ENCODE measurements at places on chromosomes 5 and 9.
A peak's percentile ranks its signal among the peaks of the same experiment; 100 is the strongest.

GRCh38 chr9:126696401-126697145, 82.8 kb downstream of the LMX1B start:
- no peak for DNase-seq

DNA sequence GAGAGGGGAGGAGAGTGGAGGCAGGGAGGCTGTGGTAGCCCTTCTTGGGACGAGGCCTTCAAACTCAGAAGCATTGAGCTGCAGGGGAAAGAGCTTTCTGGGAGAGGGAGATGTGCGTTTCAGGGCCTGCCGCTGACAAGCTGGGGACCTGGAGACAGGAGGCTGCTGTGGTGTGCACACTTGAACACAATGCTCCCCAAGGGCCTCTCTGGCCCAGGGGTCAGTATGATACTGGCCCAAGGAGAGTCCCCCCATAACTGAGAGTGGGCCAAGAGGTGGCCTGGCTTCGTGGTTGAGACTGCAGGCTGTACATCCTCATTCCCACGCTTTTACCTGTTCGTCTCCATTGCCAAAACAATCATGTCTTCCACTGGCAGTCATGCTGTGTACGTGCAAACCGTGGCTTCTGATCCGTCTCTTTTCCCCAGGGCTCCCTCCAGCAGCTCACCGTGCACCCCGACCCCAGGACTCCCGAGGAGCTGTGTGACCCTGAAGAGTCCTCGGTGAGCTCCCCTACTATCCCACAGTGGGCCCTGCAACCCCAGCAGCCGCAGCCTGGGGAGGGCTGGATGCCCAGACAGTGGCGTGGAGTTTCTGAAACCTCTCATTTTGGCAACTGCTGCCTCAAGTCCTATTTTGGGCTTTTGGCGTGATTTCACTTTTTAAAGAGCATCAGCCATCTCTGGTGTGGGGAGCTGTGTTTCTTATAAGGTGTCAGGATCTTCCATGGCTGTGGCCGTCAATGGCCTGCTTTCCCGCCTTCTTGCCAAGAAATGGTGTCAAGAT, 43.4 kb downstream of the COL15A1 start:
- DNase-seq: no peak

DNA sequence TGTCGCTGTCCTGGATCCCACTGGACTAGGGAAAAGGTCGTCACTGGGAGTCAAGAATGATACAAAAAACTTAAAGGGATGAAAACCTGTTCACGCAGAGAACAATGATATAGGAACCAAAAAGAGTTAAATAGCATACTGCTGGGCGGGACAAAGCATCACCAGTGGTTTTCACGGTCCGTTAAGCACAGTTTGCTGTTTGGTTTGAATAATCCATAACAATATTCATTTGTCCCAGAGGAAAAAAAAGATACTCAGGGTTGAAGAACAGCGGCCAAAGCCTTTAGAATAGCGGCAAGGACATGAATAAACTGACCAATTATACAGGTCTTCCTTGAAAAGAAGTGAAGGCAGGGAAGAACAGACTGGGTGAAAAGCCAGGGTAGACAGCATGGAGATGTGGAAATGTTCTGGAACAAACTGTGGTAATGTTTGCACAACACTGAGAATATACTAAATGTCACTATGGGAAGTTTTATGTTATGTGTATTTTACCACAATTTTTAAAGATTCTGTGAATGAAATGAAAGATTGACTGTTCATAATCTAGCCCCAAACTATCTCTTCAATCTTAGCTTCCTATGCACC, 60.8 kb downstream of the MTMR12 start:
- no peak for DNase-seq

DNA sequence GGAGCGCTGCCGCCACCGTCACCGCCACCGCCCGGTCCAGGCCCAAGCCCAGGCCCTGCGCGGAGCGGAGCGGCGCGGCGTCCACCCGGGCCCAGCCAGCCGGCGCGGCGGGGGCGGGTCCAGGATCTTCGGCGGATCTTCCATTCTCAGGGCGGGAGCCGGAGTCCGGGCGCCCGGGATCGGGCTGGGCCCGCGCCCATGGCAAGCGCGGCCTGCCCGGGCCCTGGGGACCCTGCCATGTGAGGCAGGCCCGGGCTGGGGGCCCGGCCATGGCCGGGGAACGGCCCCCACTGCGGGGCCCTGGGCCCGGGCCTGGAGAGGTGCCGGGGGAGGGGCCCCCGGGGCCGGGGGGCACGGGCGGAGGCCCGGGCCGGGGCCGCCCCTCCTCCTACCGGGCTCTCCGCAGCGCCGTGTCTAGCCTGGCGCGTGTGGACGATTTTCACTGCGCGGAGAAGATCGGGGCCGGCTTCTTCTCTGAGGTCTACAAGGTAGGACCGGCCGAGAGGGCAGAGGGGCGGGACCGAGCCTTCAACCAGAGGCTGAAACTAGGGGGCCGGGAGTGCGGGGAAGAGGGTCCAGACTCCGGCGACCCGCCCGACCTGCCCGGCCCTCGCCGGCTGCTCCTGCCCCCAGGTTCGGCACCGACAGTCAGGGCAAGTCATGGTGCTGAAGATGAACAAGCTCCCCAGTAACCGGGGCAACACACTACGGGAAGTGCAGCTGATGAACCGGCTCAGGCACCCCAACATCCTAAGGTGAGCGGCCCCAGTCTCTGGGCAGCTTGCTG, 482 bp downstream of the TESK1 start:
- DNase-seq: no peak

DNA sequence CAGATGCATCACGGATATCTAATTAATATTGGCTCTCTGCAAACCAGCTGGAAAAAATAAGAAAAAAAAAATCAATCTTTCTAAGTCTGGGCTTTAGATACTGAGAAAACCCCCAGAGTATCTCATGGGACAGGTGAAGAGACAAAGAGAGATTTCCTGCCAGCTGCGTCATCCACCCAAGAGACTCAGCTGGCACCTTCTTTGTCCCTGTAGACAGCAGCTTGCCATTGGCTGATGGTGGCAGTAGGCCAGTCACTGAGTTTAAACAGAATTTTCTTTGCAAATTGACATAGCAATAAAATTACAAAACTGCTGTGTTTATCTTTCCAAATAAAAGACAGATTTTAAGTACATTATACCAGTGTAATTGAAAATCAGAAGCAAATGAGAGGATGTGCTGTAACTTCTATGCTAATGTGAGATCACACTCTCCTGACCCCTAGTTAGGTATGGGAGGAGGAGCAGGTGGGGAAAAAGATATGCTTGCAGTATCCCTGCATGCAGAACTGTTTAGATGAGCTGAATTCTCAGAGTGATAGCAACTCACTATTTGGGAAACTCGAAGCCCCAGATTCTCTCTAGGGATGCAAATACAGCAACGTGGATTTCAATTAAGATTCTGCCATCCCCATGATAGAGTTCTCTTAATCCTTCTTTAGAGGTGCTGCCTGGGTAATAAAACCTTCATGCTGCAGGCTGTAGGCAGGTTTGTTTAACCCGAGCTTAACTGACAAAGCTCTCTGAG, 72.2 kb downstream of the NMUR2 start:
- DNase-seq: peak; percentile 94

- DNase-seq: no peak
Observed at GRCh38 chr5:138829341-138829740, 45.8 kb downstream of the LRRTM2 start.

DNA sequence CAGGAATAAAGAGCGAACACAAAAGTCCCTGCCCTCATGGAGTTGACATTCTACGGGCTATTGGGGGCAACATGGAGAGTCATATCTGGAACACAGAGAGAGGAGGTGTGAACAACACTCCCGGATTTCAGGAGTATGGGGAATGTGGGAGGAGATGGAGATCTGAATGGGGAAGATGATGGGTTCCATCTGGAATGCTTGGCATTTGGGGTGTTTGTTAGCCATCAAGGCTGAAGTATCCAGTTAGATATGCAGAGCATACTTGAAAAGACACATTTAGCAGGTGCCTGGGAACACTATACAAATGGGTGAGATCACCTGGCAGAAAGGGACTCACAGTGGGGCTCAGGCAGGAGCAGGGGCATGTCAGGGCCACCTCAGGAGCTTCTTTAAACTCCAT, 61.1 kb downstream of the EGFLAM start:
- DNase-seq: no peak

DNA sequence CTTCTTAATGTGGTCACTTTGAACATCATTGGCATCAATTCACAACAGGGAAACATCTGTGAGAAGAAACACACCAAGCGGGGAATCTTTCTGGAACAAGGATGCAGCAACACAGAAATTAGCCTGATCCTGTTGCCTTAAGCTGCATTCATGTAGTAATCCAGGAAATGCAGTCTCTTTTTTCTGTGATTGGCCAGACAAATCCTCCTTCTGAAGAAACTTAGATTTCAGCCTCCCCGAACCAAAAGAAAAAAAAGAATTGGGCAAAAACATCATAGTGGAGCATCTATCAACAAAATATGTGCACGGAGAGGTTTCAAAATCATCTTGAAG, 7.2 kb upstream of the XPA start:
- DNase-seq: no peak

DNA sequence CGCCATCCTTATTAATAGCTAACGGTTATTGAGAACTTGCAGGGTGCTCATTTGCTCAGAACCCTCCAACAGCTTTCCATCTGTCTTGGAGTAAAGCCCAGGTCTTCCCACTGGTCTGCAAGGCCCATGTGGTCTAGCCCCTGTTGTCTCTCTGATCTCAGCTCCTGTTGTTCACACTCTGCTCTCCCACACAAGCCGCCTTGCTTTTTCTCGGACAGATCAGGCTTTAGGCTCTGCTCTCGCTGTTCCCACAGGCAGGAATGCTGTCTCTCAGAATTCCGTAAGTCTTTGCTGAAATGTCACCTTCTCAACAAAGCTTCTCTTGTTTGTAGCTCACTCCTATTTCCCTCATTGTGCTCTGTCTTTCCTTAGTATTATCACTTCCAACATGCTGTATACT, 34.3 kb downstream of the GPR107 start:
- no peak for DNase-seq

DNA sequence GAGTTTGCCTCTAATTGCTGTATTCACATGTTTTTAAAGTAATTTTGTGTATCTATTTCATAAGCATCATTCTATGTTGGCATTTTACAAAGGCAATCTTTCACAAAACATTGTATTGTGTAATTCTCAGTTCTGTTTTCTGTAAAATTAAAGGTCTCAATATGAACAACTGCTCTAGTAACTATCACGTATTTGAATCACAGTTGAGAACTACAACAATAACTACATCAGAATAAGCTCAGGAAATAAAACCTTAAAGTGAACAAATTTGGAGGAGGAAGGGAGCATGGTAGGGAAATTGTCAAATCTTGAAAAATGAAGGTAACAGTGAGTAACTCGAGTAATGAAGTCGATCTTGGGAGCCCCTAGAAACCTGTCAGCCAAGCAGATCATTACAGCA, 22.5 kb upstream of the CAMK4 start:
- no peak for DNase-seq

All from SHP77 treated with DMSO at 0.1 percent for 48 hours (cell line).